DMS53 (cell line): ENCODE measurements at places on chromosomes 2 and 18.
A peak's percentile ranks its signal among the peaks of the same experiment; 100 is the strongest.

DNA sequence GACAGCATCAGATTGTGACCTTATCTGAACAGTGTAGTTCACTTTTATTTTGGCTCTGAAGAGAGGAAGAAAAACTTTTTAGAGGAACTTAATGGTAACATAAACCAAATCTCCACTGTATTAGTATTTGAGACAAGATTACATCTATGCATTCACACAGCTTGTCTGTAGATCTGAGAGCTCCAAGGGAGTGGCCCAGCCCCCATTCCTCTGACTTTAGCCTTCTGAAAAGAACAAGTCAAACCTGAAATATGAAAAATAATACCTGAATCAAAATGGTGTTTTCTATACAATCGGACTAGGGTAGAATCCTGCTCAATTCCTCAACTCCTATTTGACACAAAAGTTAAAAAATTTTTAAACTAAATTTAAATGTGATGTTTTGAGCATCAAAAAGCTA is 23.1 kb downstream of the STARD7 start:
- no peak for DNase-seq

- peak; percentile 43 for DNase-seq
Measured at GRCh38 chr2:158774681-158775080, 20.4 kb upstream of the DAPL1 start.

GRCh38 chr2:149057401-149057800 is 18.9 kb downstream of the LYPD6B start:
- no peak for DNase-seq

GRCh38 chr18:23240609-23240930 is 105.3 kb downstream of the CABLES1 start:
- no peak for DNase-seq

DNA sequence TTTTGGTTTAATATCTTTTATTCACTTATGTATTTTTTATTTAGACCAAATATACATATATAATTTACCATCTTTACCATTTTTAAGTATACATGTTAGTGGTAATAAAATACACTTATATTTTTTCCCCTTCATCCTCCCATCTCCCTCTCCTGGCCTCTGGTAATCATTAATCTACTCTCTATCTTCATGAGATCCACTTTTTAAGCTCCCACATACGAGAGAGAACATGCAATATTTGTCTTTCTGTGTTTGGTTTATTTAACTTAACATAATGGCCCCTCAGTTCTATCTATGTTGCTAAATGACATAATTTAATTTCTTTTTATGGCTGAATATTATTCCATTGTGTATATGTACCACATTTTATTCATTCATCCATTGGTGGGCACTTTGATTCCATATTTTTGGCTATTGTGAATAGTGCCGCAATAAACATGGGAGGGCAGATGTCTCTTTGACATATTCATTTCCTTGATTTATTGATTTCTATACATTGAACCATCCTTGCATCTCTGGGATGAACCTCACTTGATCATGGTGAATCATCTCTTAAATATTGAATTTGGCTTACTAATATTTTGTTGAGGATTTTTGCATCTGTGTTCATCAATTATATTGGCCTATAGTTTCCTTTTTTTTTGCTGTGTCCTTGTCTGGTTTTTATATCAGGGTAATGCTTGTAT is 41.5 kb upstream of the MEP1B start:
- DNase-seq = peak; percentile 68

DNA sequence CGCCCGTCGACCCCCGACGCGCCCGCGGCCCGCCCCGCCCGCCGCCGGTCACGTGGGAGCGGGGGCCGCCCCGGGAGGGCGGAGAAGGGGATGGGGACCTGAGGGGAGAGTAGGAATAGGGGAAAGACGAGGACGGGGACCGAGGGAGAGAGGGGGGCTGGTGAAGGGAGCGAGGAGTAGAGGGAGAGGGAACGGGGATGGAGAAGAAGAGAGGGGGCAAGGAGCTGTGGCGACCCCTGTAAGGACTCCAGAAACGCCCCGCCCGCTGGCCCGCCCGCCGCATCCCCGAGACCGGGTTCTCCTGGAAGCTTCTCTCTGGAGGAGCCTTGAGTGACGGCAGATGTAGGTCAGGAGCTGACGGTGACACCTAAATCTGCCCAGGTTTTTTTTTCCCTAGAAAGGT is 615 bp downstream of the ADNP2 start:
- DNase-seq = peak; percentile 77

- DNase-seq = no peak
Measured at GRCh38 chr2:223877721-223878410, 40.5 kb upstream of the AP1S3 start.

DNA sequence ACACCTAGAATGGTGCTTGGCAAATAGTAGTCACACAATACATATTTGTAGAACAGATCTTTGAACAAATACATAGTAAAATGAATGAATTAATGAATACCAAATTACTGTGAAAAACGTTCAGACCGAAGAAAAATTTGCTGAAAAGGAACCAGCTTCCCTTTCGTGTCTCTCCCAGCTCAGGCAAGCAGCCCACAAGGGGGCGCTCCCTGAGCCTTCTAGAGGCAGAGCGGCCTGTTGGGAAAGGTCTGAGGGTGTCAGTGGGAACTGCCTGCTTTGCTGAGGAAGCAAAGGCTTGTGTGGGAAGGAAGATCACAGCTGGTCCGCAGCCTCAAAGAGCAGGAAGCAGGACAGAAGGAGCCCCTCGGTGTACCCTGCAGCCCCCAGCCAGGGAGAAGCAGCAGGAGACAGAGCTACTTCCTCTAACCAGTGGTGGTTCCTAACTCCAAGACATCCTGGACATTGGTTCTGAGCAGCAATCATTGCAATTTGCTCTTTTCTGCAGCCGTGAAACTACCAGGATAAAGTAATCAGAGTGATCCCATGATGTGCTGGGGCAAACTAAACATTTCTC is 231.1 kb downstream of the ANKRD30B start:
- peak; percentile 69 for DNase-seq
